Stimulated activated CD8-positive, alpha-beta memory T cell treated with anti-CD3 and anti-CD28 coated beads, Interleukin-4, amount 100 ng/mL, for 1 hour (primary cell): ENCODE measurements at places on chromosomes 5 and 9.

DNA sequence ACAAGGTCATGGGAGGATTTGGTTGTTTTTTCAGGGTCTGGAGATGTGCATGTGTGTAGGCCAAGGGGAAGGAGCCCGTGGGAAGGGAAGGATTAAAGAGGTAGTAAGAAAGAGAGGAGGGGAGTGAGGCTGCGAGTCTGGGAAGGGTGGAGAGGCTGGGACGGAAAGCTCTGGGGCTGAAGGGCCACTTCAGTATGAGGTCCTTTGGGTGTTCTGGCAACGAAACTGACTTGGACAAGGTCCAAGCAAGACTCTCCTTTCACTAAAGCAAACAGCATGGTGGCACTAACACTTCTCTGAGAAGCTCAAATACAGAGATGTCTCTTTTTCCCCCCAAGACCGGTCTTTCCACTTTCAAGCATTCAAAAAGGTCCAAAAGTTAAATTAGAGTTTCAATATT is 394.5 kb downstream of the ARHGEF28 start:
- no peak for DNase-seq

DNA sequence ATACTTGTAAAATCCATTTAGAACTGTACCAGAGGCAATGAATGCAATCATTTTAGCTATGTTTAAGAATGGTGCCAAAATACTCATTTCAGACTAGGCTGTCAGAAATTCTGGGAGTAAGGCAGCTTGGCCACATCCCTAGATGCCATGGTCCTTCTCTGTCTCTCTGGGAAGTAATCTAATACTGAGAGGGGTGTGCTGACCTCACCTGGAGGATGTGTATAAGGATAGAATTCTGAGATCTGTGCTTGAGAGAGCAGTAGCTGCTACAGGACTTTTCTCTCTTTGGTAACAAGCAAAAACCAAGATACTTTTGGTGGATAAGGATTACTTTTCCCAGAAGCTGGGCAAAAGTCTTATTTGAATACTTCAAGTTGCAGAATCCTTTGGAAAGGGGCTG is 68.1 kb upstream of the MRPS30 start:
- DNase-seq = no peak

- DNase-seq = no peak
Measured at GRCh38 chr9:92590377-92590776, 54.6 kb upstream of the ECM2 start.

DNA sequence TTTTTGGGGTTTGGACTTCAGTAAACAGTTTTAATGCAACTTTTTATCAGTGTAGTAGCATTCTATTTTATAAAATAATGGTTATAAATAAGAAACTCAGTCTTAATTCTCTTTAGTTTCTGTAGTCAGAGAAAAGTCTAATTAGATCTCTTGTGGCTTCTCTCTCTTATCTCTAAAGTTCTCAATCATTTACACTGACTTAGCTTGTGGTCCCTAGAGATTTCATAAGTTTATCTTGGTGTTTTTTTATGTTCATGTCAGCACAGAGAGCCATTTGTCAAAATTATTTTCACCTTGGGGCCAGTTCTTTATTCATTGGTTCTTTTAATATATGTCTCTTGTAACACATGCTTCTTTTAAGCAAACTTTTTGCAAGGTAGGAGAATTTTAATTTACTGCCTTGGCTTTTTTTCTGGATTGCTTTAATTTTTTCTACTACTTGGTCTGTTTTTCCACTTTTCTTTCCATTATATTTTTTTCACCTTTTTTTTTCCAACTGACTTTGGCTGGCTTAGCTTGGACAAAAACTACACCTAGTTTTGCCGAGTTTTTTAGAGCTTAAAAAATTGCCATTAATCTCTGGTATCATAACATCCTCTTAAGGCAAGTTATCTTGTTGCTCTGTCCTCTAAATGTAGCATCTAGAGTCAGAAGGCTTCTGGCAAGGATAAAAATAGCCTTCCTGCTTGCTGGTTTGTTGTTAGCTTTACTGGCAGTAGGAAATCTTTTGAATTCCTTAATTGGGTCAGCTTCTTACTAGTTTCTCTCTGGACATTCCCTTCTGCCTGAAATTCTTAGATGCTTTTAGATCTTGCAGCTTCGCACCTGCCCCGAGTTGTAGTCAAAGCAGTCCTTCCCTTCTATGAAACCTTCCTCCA is 35.3 kb downstream of the CPEB4 start:
- DNase-seq = no peak

DNA sequence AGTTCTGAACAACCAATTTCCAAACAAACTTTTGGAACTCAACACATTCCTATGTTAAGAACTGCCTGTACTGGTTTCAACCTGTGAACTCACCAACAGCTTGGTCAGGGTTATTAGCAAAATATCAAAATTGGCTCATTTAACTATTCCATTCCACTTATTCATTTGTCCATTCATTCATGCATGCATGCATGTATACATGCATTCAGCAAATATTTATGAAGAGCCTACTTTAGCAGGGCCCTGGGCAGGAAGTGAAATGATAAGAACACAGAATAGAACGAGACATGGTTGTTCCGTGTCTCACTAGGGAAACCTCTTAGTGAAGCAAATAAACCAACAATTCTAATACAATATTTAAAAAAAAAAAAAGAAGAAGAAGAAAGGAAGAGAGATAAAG is 107.4 kb downstream of the GLIS3 start:
- DNase-seq = no peak

DNA sequence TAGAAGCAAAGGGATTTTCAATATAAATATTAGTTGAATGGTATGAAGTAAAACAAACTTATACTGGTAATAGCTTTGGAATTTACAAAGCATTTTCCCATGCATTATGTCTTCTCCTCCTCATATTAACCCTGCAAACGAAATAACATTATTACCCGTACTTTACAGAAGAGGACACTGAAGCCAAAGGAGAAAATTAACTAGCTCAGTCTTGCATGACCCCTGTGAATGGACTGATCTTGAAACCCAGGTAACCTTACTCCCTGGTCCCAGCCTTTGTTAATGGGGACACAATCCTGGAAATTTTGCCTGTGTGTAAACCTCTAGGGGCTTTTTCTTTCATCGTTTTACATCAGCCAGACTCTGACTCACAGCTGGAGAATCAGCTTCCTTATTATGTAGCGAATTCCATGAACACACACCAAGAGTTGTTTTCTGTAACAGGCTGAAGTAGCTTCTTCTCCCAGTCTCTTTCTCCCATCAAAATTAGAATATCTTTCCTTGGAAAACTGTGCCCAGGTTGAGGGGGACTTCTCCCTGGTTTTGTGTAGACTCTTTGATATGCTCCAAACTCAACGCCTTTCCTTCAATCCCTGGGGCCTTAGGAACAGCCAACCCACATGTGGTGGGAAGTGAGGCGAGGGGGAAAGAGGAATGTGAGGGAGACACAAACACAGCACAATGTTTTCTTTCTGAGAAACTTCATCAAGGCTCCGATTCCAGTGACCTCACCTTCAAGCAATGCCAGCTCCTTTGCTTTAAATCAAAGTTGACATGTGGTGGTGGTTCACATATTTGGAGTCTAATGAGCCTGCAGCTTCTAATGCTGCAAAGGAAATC is 480.9 kb upstream of the PAPPA start:
- DNase-seq = no peak

- no peak for DNase-seq
Measured at GRCh38 chr9:13586587-13587374, 307.3 kb upstream of the MPDZ start.

- DNase-seq = no peak
Measured at GRCh38 chr5:41598011-41598410, 87.6 kb upstream of the PLCXD3 start.

GRCh38 chr5:132069561-132069960 is 4.0 kb upstream of the CSF2 start:
- no peak for DNase-seq

DNA sequence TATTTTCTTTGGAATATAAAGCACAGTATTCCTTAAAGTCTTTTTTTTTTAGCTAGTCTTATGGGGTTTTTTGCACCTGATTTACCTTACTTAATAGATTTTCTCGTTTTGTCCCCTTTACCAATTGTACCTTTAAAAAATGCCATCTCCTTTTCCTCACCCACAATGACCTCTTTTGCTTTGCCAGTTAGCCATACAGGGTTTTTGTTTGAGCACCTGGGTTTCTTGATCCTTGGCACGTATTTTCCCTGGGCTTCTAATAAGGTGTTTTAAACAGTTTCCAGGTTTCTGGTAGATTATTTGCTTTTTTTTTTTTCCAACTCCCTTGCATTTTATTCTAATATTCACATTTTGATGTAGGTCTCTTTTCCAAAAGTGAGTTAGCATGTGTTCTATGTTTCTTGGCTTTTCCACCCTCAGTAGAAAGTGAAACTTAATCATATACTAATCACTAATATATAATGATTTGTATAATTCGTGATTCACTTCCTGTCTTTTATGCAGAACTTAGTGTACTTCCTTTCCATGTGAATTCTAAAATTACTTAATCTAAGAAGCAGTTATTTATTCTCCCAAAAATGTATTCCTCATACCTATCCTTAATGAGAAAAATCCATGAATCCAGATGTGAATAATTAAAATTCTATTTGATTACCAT is 673.9 kb upstream of the RGMB start:
- DNase-seq = no peak

DNA sequence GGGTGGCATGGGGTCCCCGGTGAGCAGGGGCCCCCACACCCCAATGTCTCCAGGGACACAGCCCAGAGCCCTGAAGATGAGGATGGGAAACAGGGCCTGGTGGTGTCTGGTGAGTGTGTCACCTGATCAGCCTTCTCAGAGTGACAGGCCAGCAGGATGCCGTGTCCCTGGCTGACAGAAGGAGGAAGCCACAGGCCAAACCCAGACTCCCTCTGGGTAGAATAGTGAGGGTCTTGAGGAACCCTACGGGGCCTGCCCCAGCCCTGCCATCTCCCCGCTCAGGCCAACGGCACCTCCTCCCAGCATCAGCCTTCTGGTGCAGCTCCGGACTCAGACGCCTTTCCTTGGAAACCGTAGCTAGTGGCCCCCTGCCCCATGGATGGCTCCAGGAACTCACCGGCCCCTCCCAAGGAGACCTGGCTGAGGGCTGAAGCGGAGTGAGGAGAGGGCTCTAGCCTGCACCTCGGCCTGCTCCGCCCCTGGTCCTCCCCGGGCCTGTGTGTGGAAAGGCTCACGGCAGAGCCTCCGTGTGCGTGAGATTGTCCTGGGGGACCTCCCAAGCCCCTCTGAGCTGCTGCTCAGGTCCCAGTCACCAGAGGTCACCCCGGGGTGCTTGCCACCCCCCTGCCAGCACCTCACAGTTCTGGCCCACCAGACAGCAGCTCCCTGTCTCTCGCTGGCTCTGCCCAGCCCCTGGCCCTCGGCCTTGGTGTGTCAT is 6.0 kb downstream of the RALGDS start:
- no peak for DNase-seq

DNA sequence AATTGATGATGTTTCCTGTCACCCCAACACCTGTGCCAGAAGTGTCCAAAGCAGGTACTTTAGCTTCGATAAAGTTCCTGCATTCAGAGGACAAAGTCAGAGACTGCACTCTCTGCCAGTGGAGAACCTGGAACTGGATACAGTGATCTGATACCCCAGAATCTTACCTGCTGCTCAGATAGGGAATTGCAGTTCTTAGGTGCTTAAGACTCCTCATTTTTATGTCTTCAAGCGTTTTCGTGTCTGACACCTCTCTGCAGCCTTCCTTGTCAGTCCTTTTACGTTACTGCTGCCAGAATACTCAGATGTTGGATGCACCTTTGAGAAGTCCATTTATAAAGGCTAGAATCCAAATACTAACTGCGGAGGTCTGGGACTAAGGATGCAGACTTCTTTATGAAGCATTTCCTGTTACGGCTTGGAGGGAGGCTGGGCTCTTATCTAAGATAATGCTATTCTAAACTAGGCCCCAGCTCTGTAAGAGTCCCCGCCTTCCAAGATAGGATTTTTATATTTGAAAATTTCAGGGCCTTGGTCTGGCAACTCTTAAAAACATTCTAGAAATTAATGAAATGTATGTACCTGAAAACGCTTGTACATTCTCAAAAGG is 1.9 kb downstream of the ISOC1 start:
- no peak for DNase-seq

- DNase-seq = no peak
Measured at GRCh38 chr5:66540078-66540477, 56.1 kb upstream of the MAST4 start.

DNA sequence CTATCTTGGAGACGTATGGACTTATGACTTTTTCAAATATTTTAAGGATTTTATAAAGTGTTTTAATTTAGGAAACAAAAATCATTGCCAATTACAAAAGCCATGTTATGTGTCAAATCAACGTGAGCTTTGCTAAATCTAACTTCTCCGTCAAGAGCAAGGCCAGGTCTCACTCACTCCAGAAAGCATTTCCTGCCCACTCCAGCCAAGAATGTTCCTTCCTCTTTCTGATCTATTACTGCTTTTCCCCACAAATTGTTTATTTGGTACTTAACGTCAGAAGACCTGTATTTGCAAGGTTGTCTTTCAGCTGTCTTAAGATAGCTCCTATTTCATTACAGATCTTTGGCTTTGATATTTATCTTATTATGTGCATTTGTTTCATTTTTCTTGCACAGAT is 193.5 kb upstream of the HAPLN1 start:
- no peak for DNase-seq

DNA sequence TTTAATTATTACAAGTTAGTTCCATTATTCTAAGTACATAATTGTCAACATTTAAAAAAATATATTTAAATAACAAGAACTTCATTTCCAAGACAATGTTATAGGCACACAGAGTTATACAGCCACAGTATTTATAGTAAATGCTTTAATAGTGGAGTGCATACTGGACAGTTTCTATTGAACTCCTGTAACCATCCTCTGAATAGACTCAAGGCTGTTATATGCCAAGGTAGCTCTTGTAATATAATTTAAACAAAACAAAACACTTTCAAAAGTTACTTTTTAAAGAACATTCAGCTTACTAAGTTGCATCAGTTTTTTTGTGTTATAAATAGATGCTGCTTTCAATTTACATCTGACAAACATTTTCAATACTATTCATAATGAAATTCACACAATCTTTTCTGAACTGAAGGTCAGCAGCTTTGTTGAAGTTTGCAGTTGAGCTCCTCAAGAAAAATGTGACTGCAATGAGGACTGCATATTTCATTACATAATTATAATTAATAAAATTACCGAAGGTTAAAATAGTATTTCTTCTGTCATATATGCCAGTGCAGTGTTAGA is 549.9 kb upstream of the CYLC2 start:
- no peak for DNase-seq

DNA sequence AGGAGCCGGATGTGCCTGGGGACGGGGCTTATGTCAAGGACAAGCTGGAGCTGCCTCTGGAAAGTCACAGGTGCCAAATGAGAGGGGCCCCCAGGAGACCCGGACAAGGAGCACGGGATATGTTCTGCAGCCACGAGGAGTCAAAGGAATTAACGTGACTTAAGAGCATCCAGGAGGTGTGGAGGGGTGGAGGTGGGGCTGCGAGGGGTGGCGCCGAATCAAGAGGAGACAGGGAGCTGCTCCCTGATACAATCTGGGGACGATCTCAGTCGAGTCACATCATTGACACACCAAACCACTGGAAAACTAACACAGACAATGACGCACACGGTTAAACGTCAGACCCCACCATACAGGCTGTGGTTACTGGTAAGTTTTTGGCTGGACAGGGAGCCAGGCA is 10.4 kb downstream of the CCDC127 start:
- DNase-seq = no peak

DNA sequence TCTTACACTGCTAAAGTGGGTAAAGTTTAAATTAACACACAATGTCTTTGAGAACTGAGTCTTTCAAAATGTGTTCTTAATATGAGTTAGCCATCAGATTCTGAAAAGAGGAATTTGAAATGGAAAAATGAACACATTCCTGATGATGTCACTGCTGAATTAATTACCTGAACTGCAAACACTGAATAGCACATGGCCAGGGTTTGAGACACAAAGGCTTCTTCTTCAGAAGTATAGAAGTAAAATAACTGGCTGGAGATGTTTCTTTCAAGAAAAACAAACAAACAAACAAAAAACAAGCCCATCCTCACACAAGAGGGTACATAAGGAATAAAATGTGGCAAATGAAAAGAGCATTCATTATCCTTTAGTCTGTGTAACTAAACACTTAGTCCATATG is 7.1 kb downstream of the GLIS3 start:
- no peak for DNase-seq
